ENCODE measurements at places on chromosomes 13 and 19. TPM values are rescaled to one million over a fixed set of nuclear protein-coding genes. Genes with fewer than 3 reads are reported as not detected.

DNA sequence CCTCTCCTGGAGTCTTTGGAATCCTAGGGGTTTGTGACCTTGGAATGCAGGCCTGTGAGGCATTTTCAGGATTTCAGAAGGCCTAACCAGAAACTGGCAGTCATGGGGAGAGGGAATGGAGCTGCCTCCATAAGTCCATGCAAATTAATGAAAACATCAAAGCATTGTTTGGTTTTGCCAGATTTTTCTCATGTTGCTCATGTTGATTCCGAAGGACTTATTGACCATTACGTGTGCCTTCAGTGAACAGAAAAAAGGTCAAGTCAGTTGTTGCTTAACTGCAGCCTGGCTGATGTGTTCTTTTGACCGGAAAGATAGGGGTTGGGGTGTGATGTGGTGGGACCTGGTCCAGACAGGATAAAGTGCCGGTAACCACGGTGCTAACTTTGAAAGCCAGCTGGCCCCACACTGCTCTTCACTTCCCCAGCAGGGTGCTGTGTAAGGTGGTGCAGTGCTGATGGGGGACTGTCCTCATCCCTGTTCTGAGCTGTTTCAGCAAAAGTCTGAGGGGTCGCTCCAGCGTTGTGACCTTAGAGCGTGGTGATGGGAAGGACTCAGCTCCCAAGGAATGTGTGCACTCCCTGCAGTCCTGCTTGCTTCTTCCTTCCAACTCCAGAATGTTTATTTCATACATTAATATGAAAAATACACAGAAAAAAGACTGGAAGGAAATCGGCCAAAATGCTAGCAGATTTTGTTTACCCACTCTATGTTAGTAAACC is 3.5 kb downstream of the RNF113B start:
- DNase-seq: peak; percentile 35

DNA sequence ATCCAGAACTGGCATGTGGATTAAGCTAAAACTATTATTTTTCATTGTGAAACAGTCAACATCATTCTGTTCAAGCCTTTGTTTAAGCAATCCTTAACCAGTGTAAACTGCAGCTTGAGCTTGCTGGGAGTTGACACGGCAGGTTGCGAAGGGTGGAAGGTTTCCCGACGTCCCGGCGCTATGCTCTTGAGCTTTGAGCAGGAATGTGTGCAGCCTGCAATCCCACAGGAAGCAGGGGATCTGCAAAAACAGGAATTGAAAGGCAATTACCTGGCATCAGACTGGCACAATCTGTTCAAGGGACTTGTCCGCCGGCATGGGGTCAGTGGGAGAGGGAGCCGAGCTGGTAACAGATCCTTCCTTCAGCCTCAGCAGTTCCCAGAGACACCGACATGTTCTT is 586.7 kb upstream of the SGCG start:
- DNase-seq: no peak

GRCh38 chr19:4974880-4975469 is 6.1 kb downstream of the KDM4B start:
- no peak for DNase-seq

DNA sequence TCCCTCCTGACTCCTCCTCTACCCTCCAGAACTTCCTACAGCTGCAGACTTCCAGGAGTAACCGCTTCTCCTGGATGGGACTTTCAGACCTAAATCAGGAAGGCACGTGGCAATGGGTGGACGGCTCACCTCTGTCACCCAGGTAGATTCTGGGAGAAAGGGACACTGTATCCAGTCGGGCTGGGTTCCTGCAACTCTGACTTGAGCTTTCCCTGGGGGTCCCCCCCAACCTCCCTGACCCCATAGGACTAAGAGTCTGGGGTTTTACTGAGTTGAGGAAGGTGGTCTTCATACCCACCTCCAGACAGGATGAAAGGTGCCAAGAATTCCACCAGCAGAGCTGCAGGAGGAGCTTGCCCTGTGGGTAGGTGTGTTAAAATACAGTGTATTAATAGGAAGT is 4.4 kb downstream of the CLEC4M start:
- no peak for DNase-seq

Gene VN1R2
- total RNA-seq: not detected

Gene SCGB2B2
- not detected for total RNA-seq

Gene ZIK1
- 12.5 TPM for total RNA-seq

Gene EBI3
- 3.0 TPM for total RNA-seq

Gene LRRC8E
- 8.5 TPM for total RNA-seq

Gene ARL11
- total RNA-seq: not detected

Gene RXFP2
- total RNA-seq: not detected

Gene ZNF763
- total RNA-seq: not detected
